Thoracic aorta (tissue), 2 donors: ENCODE measurements at places on chromosomes 12 and 14. TPM values are rescaled to one million over a fixed set of nuclear protein-coding genes. Genes with fewer than 3 reads are reported as not detected.

DNA sequence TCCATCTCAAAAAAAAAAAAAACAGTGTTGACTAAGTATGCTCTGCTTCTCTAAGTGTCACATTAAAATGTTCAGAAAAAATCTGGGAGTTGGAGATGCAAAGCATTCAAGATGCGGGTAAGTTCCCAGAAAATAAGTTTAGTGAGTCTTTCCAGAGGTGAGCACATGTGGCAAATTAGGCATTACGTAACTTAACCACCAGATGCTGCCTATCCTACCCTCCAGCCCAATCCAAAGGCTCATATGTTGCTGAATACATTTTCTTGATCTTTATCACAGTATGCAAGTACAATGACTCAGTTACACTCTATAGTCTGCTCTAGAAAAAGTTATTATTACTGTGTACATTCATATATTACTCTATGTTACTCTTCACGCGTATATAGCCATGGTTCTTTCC, 3.6 kb downstream of the SLC2A14 start:
- no peak for DNase-seq

GRCh38 chr14:22472935-22473854, 115.8 kb downstream of the DAD1 start:
- no peak for DNase-seq

DNA sequence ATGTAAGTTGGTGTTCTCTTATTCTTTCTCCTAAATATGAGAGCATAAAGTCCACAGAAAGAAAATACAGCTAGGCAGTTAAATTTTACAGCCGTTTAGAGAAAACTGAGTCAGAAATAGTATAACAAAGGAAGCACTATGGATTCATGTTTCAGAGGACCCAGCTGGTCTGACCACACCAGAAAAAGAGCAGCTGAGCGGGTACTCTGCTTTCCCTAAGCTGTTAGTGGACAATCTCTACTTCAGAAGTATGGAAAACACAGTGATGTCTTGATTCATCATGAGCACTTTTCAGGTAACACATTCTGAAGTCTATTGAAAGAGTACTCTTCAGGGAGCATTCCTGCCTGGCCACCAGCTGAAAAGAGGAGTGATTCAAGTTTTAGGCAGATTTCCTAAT, 12.4 kb downstream of the PPM1H start:
- DNase-seq = no peak

The BCL2L2 gene
- total RNA-seq = 50.6 TPM

The C1QL4 gene
- total RNA-seq = not detected
